ENCODE measurements at places on chromosomes 7 and 10.

- no peak for DNase-seq
Measured at GRCh38 chr7:44973610-44974401, 5.0 kb downstream of the MYO1G start.

GRCh38 chr7:145481985-145482384, 634.6 kb upstream of the CNTNAP2 start:
- no peak for DNase-seq

GRCh38 chr10:75396631-75397495, 4.7 kb downstream of the ZNF503 start:
- DNase-seq, result no peak

- DNase-seq, result no peak
Measured at GRCh38 chr10:25056726-25057125, 40.3 kb downstream of the THNSL1 start.

GRCh38 chr7:7292608-7293007, 110.3 kb downstream of the C1GALT1 start:
- DNase-seq, result no peak

DNA sequence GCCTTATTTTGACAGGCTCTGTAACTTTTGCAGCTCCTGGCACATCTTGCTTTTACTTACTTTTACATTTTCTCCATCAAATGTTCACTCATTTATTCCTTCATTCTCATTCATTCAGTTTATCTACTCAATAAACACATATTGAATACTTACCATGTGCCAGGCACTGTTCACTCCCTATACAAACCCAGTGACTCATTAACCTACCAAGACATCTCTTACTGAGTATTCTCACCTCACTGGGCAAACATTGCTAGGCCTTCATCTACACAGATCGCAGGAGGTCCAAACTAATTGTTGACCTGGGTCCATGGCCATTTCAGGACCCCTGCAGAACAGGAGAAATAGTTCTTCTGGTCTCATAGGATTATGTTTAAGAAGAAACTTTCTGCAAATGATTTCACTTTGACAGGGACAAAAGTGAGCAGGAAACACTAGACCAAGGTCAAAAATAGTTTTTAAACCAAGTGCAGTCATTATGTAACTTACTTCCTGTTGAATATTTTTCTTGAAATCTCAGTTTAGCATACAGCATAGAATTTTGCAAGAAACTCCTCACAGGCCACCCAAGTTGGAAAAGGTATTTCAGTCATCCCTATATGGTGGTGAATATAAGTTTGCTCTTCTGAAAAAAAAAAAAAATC, 17.6 kb downstream of the SLC26A4 start:
- no peak for DNase-seq

DNA sequence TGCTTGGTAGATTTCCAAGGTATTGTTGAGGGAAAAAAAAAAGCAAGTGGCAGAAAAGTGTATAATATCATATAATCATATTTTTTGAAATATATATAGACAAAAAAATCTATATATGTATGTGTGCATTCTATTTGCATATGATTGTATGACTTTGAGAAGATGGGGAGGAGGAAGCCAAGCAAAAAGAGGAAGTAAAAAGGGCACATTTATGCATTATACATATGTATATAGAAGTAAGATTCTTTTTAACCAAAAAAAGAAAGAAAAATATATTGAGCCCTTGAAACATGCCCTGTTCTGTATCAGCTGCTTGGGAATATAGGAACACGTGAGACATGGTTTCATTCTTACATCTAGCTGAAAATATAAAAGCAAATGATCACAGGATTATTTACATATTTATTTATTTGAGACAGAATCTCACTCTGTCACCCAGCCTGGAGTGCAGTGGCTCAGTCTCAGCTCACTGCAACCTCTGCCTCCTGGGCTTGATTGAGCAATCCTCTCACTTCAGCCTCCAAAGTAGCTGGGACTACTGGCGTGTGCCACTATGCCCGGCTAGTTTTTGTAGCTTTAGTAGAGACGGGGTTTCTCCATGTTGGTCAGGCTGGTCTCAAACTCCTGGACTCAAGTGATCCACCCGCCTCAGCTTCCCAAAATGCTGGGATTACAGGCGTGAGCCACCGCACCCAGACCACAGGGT, 18.0 kb upstream of the SLF2 start:
- no peak for DNase-seq

DNA sequence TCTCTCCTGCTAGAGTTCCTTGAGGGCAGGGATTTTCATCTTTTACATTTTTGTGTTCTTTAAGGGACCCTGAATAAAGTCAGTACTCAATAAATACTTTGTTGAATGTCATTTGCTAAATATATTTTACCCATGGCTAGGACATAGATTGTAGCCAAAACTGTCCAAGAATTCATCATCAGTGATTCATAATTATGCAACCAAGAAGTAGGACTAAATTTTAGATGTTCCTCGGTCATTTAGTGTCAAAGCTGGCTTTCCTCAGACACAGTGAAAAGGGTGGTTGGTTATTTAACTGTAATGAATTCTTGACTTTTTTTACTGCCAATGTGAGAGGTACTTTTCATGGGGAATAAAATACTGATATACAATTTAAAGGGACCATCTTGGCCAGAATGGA, 3.3 kb downstream of the NUDT13 start:
- no peak for DNase-seq

DNA sequence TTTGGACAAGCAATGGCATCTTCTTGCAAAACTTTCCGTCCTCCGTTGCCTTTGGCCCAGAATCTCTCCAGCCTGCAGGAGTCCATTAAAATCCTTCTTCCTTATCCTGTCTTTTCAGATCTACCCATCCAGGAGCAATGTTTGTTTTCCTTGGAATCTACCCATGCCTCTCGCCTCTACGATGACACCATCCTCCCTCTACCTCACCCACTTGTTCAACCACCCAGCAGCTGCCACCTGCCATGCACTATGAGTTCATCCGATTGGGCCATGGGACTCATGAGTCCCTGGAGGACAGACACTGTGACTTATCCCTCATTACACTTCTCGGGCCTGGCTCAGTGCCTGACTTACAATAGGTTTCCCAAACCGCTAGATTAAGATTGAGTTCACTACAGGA, 26.8 kb upstream of the MGMT start:
- no peak for DNase-seq

DNA sequence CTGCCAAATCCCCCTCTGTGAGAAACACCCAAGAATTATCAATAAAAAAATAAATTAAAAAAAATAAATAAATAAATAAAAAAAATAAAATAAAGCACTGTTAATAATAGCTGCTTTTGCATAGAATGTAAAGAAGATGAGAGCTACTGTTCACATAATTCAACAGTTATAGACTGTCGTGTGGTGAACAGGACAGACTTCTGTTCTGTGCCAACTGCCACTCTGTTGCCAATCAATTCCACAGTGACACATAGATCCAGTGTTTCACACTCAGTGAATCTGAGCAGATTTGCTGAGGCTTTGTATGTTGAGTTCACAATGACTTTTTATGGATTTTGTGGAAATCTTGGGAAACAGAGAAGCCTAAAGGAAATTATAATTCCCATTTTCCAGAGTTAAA, 14.9 kb downstream of the ARHGAP19 start:
- no peak for DNase-seq

- no peak for DNase-seq
Measured at GRCh38 chr10:88110822-88111221, 247.4 kb downstream of the PTEN start.
